ENCODE measurements at places on chromosomes 3 and 15. TPM values are rescaled to one million over a fixed set of nuclear protein-coding genes. Genes with fewer than 3 reads are reported as not detected.

The ARHGEF26 gene
- total RNA-seq: 16.7 TPM

The MINAR1 gene
- total RNA-seq: 0.16 TPM

The CPN2 gene
- not detected for total RNA-seq

The RARRES1 gene
- total RNA-seq: 403 TPM

DNA sequence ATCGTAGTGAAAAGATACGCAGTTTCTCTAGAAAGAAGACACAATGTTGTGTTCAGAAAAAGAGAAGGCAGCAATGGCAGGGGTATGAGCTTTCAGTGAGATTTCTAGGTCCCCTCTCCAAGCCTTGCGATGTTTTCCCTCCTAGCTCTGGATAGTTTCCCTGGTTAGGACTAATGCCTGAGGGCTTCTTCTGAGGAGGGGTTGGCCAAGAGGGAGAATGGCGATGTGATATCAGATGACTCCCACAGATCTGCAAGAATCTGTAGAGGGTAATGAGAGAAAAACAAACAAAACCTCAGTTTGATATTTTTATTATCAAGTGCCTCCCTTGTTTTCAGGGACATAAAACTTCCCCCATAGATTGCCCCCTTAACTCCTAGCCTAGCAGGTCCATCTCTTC lies 4.1 kb upstream of the CLDN1 start:
- no peak for DNase-seq

GRCh38 chr15:63405683-63406390 lies 24.2 kb upstream of the CA12 start:
- no peak for DNase-seq

- no peak for DNase-seq
Observed at GRCh38 chr3:178169421-178169820, 366.8 kb upstream of the KCNMB2 start.

DNA sequence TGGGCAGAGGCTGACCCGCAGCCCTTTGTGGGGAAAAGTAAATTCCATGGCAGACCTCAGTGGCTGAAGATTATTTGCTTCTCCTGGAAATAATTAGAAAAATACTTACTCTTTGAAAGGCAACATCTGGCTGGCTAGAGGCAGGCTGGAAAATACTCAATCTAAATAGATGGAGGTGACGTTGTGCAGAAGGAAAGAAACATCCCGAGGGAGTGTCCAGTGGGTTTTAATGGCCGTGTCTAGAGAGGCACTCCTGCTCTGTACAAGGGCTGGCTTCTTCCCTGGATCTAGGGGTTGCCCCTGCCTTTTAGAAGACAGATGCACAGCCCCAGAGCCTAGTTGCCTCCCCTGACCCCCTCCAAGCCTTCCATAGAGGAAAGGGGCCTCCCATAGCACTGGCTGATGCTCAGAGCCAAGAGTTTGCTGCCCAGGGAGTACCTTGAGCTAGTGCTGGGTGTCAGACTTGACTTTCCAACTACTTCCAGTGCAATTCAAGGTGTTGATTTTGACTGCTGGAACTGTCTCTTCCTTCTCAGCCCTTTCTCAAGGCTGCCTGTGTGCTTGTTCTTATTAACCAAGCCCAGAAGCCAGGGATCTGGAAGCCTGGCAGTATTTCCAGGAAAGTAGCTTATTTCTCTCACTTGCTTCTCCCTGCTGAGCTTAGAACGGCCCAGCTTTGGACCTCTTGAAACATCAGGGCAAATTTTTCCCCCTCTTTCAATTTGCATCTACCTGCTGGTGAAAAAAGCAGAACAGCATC lies 27.4 kb downstream of the CGNL1 start:
- DNase-seq: no peak

DNA sequence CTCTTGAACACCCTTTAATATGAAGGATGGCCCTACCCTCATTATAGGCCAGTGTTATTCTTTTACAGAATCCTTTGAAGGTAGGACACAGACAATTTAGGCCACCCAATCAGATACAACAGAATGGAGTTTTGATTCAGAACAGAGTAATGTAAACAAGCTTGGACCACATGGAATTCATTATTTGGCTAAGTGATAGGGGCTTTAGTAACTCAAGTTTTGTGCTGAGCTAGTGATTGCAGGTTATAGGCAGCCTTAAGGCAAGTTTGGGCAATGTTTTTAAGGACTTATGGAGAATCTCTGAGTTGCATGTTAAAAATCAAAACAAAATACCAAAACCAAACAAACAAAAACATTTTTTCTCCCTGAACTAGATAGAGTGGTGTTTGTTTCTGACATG lies 312.1 kb upstream of the ROBO1 start:
- no peak for DNase-seq

DNA sequence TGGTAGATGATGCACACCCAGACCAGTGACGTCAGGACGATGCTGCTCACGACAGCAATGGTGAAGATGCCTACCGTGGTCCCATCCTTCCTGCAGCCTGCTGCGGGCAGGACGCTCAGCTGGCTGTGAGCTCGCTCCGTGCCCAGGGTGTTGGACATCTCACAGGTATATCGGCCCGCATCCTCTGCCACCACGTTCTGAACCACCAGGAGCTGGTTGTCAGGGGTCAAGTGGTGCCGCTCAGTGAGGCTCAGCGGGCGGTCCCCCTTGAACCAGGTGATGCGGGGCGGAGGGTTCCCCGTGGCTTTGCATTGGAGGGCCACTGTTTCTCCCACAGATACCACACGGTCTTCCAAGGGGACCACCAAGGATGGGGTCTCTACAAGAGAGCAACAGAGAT lies 117.8 kb downstream of the LRIG1 start:
- DNase-seq: no peak

GRCh38 chr3:108180194-108180593 lies 42.0 kb downstream of the IFT57 start:
- no peak for DNase-seq

GRCh38 chr3:12049675-12050074 lies 45.5 kb downstream of the SYN2 start:
- DNase-seq: no peak

- DNase-seq: no peak
Observed at GRCh38 chr3:134810052-134810435, 15.0 kb downstream of the EPHB1 start.

DNA sequence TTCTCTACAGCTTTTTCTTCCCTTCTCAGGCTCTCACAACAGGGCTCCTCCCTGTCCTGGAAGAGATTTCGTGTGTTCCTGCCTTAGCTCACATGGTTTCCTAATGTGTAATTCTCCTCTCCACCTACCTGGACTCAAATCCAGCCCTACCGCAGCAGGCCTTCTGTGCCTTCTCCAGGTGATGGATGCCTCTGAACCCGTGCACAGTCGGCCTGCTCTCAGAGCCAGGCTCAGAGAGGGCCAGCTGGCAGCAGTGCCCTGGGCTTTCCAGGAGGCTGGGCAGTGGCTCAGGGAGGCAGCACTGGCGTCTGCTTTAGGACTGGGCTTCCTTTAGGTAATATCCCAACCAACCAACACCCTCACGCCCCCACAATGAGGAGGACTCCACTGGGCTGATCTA lies 123.2 kb upstream of the TMC3 start:
- no peak for DNase-seq

DNA sequence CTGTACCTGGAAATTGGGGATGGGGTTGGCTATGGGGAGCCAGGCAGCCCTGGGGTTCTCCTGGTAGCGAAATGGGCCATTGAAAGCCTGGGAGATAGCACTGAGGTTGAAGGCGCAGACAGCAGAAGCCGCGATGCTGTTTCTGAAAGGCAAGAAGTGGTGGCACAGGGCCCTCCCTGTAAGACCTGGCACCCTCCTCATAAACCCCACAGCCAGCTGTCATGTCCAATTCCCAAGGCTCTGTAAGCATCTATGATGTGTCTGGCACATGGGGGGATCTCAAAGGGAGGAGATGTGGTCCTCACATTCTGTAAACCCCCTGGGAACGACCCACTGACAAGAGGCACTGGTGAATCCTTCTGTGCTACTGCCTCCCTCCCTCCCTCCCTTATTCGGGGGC lies 104.0 kb downstream of the SEMA5B start:
- DNase-seq: no peak

- no peak for DNase-seq
Observed at GRCh38 chr3:111808439-111808838, 50.6 kb upstream of the PHLDB2 start.
